Activated naive CD4-positive, alpha-beta T cell treated with anti-CD3 and anti-CD28 coated beads, Interleukin-2, amount 10 ng/mL, durations not matched to agents 5 hours and 36 hours (primary cell): ENCODE measurements at places on chromosomes 6 and 20. TPM values are rescaled to one million over a fixed set of nuclear protein-coding genes. Genes with fewer than 3 reads are reported as not detected.

GPR31 gene
- not detected for total RNA-seq

EFCAB8 gene
- 0.18 TPM for total RNA-seq

POPDC3 gene
- not detected for total RNA-seq

MARCKS gene
- total RNA-seq = 0.17 TPM

CASS4 gene
- total RNA-seq = 5.8 TPM

CD93 gene
- total RNA-seq = 0.30 TPM

SLC22A7 gene
- not detected for total RNA-seq

C6orf89 gene
- 43.9 TPM for total RNA-seq

ANKRD66 gene
- not detected for total RNA-seq

RAET1E gene
- total RNA-seq = not detected

DAAM2 gene
- not detected for total RNA-seq

SRSF12 gene
- total RNA-seq = not detected

PIGT gene
- 50.7 TPM for total RNA-seq

RGL2 gene
- 58.6 TPM for total RNA-seq

SIRPB1 gene
- 5.4 TPM for total RNA-seq

PGK2 gene
- not detected for total RNA-seq

FERMT1 gene
- total RNA-seq = not detected

CCN5 gene
- total RNA-seq = not detected

ULBP1 gene
- total RNA-seq = 0.82 TPM

TPX2 gene
- total RNA-seq = 108 TPM

SLC29A1 gene
- 18.1 TPM for total RNA-seq

CDH26 gene
- total RNA-seq = 1.0 TPM

TFAP2D gene
- total RNA-seq = not detected

NR2E1 gene
- total RNA-seq = not detected

KHDRBS2 gene
- not detected for total RNA-seq

CNBD2 gene
- total RNA-seq = 4.2 TPM

C20orf204 gene
- 2.7 TPM for total RNA-seq

GPR6 gene
- not detected for total RNA-seq

RTN4IP1 gene
- 4.6 TPM for total RNA-seq

NRN1 gene
- 15.4 TPM for total RNA-seq

ACTL10 gene
- 4.9 TPM for total RNA-seq

TAGAP gene
- total RNA-seq = 65.5 TPM

CRISP3 gene
- total RNA-seq = not detected

SIRPA gene
- not detected for total RNA-seq

PLG gene
- total RNA-seq = not detected

TBC1D20 gene
- 34.9 TPM for total RNA-seq

PSORS1C1 gene
- not detected for total RNA-seq

TUBB1 gene
- total RNA-seq = not detected
